ENCODE measurements at places on chromosomes 7 and 10.

GRCh38 chr7:31146030-31146429 lies 93.9 kb downstream of the ADCYAP1R1 start:
- DNase-seq, result no peak

- DNase-seq, result no peak
Measured at GRCh38 chr10:311901-312665, 176.8 kb downstream of the ZMYND11 start.

- no peak for DNase-seq
Measured at GRCh38 chr7:151748733-151749132, 128.2 kb downstream of the PRKAG2 start.

DNA sequence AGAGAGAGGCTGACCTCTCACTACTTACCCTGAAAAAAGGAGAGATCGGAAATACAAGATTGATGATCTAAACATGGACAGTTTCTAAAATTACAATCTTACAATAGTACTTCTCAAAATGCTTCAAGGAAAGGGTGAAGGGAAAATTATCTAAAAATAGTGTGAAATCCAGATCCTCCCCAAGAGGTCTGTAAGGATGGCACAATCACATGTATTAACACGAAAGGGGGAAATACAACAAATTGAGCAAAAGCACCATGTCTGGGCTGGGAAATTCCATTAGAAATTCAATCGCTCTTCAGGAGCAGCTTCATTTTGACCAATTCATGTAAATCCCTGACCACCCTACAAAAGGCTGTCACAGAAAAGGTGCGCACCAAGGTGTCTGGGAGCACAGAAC lies 67.0 kb downstream of the PKD1L1 start:
- DNase-seq, result no peak

GRCh38 chr7:105450177-105450861 lies 61.6 kb upstream of the SRPK2 start:
- no peak for DNase-seq

GRCh38 chr10:27949528-27950241 lies 49.2 kb downstream of the ODAD2 start:
- DNase-seq, result no peak

- no peak for DNase-seq
Measured at GRCh38 chr10:103291588-103291987, 14.7 kb downstream of the INA start.

DNA sequence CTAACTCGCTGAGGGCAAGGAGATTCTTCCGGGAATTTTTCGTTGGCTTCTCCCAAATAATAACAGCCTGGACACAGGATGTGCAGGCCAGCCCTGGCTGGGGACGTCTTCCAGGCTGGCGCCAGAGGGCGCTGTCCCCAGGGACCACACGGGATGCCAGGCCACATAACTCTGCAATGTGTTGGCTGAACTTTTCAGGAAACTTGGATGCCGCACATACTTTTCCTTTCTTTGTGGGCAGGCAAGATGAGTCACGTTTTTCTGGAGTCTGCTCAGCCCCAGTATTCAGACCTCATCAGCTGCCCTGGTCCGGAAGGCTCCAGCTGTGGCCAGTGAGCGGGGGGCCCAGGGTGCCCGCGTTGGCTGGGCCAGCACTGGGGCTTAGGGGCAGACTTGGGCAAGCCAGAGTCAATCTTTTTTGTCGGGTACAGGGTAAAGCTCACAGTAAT lies 122.7 kb downstream of the PRKAG2 start:
- no peak for DNase-seq

DNA sequence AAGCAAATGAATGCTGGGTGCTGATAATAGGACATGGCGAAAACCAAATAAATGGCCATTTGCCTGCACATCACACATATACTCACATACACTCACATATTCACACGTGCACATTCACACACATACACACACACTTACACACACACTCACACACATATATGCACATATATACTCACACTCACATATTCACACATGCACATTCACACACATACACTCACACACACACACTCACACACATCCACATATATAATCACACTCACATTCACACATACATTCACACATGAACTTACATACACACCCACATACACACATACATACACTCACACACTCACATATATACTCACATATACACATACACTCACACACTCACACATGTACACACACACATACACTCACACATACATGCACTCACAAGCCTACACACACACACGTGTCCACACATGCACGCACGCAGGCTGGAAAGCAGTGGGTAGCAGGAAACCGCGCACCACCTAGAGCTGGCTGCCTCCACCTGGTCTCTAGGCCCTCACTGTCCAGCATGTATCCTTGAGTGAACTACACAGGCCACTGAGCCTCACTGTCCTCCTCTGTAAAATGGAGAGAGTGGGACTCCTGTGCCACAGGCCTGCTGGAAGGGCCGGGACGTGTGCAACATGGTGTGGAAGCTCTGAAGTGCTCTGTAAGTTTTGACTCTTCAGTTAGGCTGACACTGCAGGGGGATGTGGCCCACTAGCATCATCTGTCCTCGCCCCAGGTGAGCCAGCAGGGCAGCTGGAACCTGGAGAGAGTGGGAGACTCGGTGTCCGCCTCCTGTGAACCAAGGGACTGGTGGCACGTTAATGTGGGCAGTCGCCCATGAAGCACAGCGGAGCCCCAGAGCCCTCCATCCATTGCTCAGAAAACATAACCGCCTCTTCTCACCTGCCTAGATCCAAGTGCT lies 14.9 kb downstream of the TMEM72 start:
- DNase-seq, result no peak

GRCh38 chr10:35218339-35218955 lies 91.8 kb downstream of the CREM start:
- DNase-seq, result peak; percentile 79

- no peak for DNase-seq
Measured at GRCh38 chr7:94649450-94649849, 6.5 kb downstream of the SGCE start.

GRCh38 chr7:130960208-130960988 lies 226.4 kb upstream of the KLF14 start:
- peak; percentile 85 for DNase-seq

- DNase-seq, result no peak
Measured at GRCh38 chr10:33032654-33033151, 74.7 kb upstream of the ITGB1 start.

- no peak for DNase-seq
Measured at GRCh38 chr7:2812114-2812487, 32.0 kb downstream of the GNA12 start.

DNA sequence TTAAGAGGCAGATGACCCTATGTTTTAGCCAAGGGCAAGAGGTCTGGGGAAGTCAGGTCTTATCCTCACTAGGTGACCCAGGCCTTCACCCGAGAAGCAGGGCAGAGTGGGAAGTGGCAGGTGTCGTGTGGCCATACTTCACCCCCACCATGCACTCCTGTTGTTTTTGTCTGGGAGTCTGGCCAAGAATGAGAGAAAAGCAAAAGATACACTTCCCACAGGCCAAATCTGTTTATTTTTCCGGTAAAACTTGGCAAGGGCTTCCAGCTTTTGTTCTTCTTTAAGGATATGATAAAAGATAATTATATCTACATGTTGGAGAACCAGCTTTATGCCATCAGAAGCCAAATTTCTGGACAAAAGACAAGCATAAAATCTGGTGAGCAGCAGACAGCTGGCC lies 137.4 kb upstream of the CDC14C start:
- no peak for DNase-seq

GRCh38 chr7:16293669-16294425 lies 127.5 kb downstream of the CRPPA start:
- DNase-seq, result no peak

DNA sequence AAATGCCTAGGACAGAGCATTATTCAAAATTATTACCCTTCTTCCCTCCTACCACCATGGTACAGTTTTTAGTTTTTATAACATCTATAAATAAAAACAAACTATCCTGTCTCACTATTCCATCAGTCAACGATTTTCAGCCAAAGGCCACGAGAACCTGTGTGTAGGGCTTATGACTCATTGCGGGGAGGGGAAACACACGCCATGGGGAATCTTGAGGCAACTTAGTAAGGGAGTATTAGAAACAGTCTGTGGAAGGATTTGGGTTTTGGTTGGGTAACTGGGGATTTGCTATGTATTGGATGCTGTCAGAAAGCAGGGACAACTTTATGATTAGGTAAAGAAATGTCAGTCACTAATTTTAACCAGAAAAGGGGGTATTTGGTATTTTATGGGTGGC lies 14.7 kb downstream of the GPR141 start:
- no peak for DNase-seq

- DNase-seq, result no peak
Measured at GRCh38 chr7:2350861-2351260, 3.8 kb upstream of the EIF3B start.

DNA sequence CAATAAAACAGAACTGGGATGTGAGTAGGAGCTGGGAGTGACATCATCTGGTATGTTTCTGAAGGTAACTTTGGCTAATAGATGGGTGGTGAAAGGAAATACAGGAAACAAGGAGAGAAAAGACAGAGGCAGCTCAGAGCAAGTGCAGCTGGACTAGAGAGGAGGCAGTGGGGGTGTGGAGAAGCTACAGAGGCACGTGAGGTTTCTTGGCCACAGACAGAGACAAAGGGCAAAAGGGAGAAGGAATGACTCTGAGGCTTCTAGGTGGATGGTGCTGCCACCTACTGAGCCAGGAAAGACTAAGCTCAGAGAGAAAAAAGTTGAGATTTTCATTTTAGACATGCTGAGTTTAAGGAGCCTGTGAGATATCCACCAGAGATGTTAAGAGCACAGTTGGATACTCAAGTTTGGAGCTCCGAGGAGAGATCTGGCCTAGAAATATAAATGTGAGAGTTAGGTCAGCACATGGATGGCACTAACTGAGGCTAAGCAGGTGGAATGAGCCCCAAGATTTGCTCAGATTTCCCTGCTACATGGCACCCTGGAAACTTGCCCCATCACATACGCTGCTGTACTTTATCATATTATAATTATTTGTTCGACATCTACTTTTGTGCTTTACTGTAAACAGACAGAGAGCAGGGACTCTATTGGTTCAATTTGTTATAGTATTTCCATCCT lies 293.0 kb upstream of the IMMP2L start:
- DNase-seq, result no peak

- DNase-seq, result peak; percentile 18
Measured at GRCh38 chr7:31134246-31135188, 82.4 kb downstream of the ADCYAP1R1 start.

DNA sequence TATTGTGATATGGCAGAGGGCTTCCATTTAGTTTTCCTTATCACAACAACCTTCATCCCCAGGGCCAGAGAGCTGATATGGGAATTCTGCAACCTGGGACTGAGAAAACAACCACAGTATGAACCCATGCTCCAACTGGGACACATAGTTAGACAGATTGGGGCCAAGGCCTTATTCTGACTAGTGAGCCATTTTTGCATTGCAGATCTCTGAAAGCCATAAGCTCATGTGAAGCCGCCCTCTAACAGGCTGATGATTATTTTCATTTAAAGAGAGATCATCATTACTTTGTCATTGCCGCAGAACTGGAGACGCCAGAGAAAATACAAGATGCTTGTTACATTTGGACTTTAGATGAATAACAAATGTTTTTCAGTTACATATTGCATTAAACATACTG lies 791.7 kb upstream of the POM121L12 start:
- DNase-seq, result no peak

GRCh38 chr10:51416494-51416893 lies 282.9 kb downstream of the CSTF2T start:
- no peak for DNase-seq

- no peak for DNase-seq
Measured at GRCh38 chr10:97777143-97777542, 5.3 kb upstream of the SFRP5 start.

DNA sequence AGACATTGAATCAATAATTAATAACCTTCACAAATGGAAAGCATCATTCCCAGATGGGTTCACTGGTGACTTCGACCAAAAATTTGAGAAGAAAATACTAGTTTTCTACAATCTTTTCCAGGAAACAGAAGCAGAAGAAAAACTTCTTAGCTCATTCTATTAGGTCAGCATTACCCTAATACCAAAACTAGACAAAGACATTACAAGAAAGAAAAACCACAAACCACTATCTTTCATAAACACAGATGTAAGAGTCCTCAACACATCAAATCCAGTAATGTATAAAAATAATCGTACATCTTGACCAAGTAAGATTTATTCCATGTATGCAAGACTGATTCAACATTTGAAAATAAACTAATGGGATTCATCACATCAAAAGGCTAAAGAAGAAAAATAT lies 64.0 kb upstream of the CDK1 start:
- peak; percentile 29 for DNase-seq

DNA sequence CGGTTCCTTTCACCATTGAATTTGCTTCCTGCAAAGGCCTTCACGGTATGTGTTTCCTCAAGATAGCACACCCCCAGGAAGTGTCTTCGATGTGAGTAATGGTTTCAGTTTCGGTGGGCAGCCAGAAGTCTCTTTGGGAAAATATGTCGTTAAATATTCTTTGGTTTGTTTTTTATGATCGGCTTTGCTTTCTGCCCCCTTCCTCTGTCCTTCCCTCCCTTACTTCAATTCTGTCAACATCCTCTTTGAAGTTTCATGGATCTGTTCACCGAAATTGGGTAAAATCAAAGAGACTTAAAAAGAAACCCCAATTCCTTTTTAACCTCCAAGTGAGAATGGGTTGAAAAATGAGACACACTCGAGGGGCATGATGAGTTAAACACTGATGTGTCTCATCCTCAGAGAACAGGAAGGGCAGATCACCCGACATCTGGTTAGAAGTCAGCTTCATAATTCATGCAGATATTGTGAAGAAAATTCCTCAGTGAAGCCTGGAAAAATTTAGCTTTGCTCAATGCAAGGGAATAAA lies 170.8 kb upstream of the HABP2 start:
- peak; percentile 37 for DNase-seq

DNA sequence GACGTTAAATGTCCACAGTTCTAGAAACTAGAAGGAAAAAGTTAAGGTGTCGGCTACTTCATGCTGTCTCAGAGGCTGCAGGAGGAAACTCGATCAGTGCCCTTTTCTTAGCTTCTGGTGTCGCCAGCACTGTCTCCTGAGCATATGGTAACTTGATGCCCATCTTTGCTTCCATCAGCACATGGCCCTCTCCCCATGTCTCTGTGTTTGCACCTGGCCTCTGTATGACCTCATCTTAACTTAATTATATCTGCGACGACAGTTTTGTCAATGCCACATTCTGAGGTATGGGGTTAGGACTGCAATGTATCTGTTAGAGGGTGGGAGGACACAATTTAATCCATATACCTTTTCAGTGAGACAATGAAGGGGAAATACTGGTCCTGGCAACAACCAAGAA lies 449.9 kb downstream of the POM121L12 start:
- no peak for DNase-seq

DNA sequence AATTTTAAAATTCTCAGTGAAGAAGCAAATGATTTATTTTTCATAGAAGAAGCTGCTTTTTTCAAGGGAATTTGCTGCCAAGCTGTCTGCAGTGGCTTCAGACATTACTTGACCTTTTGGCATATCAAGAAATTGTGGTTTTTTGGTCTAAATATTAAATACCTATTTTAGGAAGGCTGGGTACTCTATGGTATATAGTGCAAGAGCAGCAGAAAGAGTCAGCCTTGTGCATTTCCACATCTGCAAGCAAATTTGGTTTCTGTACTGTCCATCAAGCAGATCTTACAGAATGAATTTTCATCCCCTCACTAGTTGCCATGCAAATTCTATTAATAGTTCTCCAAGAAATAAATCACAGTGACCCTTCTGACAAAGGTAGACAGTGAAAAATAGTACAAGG lies 222.0 kb downstream of the BICC1 start:
- DNase-seq, result no peak

GRCh38 chr7:98879979-98880315 lies 1.6 kb downstream of the TRRAP start:
- no peak for DNase-seq

All from CD4-positive, alpha-beta memory T cell (primary cell).